ENCODE measurements at places on chromosomes 11 and 22. TPM values are rescaled to one million over a fixed set of nuclear protein-coding genes. Genes with fewer than 3 reads are reported as not detected.
A peak's percentile ranks its signal among the peaks of the same experiment; 100 is the strongest.

CLDN5 gene
- 40.4 TPM for total RNA-seq

DNA sequence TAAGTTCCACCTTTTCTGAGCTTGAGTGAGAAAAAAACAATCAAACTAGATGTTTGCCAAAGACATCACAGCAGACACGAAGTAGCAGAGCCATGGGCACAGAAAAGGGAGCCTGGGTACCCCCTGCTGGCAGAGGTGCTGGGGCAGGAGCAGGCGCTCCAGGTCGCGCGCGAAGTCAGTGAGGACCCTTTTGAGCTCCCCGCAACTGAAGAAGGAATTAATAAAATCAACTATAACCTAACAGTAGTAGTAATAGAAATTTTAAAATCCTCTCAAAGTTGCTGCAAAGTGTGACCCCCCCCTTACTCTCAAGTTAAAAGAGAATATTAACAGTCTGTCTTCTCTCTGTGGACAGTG lies 20.0 kb upstream of the PARVB start:
- no peak for DNase-seq

- DNase-seq, result no peak
Observed at GRCh38 chr11:119091178-119091577, 6.5 kb downstream of the HMBS start.

DNA sequence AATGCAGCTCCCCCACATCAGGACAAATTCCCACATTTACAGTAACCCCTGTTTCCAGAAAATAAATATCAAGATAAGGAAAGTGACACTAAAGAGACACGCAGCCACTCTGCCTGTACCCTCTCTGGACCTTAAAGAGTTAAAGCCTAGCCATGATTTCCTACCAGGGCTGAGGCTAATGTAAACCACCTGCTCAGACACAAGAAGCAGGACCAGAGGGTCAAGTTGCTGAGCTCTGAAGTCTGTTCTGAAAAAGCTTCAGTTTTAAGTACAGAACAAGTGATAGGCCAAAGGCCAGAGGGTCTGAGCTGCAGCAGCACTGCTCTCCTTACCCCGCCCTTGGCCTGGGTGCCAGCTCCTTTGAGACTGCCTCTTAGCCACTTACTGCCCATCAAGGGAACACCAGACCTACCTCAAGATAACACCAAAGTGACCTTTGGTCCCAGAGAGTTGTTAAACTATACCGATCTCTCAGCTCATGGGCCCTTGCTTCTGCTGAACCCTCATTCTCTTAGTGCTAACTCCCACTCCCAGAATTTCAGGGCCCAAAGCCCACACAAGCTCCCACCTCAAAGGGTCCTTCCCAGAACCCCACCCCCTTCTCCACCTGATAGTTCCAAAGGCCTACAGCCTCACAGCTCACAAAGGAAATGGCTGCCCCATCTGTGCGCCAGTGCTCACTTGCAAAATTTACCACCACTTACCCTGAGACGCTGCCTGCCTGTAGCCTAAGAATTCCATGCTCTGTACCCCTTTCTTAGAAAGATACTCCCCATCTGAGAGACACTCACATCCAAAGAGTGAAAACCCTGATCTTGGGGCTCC lies 40.5 kb downstream of the IL18BP start:
- no peak for DNase-seq

BATF2 gene
- 0.97 TPM for total RNA-seq

MS4A3 gene
- not detected for total RNA-seq

DNA sequence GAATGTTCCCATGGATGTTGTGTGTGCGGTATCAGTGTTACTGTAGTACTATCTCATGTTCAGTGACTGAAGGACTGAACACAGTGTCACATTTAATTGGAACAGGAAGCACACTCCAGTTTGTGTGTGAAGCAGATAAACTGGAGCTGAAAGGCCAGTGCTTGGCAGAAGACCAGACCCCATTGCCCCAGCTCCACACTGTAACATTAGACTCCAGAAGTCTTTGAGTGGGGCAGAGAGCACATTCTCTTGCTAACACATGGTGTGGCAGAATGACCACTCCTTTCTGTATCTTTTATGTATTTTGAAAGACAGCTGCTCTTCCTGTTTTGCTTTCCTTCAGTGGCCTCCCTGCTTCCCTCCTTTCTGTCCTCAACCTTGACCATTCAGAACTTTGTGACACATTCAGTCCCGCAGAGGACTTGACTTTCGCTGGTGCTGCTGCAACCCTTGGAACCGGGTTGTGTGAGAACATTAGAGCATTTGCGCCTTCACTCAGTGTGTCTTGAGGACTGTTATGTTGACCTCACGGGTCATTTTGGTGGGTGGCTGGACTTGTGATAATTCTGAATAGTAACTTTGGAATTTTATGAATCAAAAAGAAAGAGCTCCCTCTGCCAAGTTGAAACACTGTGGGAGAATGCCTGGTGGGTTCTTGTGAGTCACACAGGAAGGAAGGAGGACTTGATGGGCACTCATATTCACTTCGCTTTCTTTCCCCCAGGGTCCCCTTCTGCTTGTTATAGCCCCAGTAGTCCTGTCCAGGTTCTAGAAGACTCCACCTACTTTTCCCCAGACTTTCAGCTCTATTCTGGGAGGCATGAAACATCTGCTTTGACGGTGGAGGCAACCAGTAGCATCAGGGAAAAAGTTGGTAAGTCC lies 26.4 kb downstream of the AMOTL1 start:
- peak; percentile 93 for DNase-seq

DNA sequence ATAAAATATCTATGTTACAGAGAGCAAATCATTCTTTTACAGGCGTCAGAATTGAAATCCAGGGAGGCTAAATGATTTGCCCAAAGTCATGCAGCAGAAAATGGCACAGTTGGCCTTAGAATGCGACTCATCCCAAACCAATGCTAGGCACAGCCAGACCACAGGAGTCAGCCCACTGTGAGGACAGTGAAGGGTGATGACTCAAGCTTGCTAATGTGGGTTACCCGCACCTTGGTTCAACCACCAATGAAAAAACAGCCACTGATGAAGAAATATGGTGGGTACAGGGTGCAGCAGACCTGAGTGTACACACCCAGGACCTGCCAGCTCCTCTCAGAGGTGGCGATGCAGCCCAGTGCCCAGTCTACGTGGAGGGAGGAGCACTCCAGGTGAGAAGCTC lies 89.7 kb downstream of the ZC3H12C start:
- no peak for DNase-seq

KCNK7 gene
- total RNA-seq, result 0.39 TPM

KRTAP5-9 gene
- not detected for total RNA-seq

SLC43A1 gene
- 12.7 TPM for total RNA-seq

GRCh38 chr11:67032830-67033551 lies 10.1 kb downstream of the SYT12 start:
- DNase-seq, result no peak

DNA sequence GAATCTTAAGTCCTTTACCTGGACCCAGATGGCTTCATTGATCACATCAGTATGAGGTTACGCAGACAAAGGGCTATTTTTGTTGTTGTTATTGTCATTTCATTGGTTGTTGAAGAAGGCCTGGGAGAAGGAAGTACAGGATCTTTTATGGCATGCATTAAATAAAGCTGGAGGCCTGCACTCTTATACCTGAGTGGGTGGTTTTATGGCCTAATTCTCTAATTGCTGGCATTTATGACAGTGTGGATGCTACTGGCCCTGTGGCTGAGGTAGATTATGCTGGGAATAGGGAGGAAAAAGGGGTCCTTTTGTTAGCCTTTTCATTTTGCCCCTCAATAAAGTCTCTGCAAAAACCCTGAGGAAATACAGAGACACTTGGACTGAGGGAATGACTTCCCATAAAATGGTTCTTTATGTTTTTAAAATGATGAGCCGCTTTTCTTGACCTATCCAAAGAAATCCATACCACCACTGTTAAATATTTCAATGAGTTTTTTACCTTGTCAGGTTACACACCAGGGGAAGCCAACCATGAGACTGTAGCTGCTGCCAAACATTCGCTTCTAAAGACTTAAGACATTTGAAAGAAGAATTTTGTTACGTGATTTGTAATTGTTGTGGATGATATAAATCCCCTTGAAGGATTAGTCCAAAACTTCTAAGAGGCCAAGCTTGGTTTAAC lies 6.8 kb downstream of the KMT2A start:
- no peak for DNase-seq

DNA sequence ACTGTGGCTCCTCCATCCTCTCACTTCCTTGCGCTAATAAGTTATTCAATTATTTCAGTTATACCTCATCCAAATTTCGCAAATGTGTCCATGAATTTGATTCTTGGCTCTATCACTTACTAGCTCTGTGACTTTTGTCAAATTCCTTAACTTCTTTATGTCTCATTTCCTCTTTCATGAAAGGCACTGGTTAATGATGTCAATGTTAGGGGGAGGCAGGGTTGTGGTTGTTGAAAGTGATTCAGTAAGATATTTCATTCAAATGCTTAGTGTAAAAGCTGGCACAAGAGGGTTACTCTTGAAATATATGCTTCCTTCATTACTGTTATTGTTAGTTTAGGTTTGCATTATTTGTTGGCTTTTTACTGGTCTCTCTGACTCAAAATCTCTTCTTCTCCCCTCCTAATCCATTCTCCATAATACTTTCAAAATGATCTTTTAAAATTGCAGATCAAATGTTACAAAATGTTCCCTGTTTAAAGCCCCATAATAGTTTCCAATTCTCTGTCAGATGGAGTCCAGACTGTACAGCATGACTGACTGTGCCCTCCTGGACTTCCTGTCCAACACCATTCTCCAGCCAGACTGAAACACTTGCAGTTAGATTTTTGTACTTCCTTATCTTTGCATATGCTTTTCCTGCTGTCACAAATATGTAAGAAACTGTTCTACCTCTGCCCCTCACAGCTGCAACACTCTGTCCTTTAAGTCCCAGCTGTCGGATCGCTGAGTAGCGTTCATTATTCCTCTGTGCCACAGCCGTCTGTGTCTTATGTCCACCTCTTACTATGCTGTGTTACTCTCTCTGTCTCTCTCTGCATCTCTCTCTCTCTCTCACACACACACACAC lies 510.6 kb upstream of the RAG2 start:
- no peak for DNase-seq

- no peak for DNase-seq
Observed at GRCh38 chr11:47395223-47396048, 13.0 kb upstream of the SLC39A13 start.

GGTLC3 gene
- not detected for total RNA-seq

GRCh38 chr11:57459164-57460021 lies 935 bp upstream of the RTN4RL2 start:
- DNase-seq, result no peak

ACRV1 gene
- total RNA-seq, result not detected

GRCh38 chr11:27388869-27389268 lies 25.9 kb upstream of the CCDC34 start:
- no peak for DNase-seq

DNA sequence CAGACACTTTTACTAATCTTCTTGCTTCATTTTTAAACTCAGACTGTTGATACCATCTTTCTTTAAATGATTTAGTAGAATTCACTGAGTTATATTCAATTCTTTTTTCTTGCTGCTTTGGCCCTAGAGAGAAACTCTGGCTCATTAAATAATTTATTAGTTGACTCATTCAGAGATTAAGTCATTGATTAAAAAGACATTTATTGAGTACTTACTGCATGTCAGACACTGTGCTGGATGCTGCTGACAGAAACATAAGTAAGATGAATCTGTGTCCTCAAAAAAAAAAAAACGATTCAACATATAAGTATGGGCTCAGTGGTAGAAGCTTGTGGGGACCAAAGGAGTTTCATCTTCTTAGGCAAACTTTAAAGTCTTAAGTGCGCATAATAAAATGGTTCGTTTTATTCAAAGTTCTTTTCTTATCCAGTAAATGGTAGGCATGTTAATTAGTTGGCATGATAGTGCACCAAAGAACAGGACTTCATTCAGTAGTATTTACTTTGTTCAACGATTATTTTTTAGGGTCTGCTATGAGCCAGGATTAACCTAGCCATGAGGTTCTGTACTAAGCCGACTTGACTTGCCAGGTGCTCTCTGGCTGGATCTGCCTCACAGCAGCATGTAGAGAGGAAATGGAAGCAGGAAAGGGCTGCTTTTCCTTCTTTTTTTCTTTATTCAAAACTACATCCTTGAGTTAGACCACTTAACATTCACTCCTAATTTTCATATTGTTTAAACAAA lies 281.0 kb upstream of the CTSC start:
- DNase-seq, result no peak

OR10D3 gene
- not detected for total RNA-seq

GRCh38 chr22:50016308-50016987 lies 3.9 kb upstream of the IL17REL start:
- peak; percentile 12 for DNase-seq

DNA sequence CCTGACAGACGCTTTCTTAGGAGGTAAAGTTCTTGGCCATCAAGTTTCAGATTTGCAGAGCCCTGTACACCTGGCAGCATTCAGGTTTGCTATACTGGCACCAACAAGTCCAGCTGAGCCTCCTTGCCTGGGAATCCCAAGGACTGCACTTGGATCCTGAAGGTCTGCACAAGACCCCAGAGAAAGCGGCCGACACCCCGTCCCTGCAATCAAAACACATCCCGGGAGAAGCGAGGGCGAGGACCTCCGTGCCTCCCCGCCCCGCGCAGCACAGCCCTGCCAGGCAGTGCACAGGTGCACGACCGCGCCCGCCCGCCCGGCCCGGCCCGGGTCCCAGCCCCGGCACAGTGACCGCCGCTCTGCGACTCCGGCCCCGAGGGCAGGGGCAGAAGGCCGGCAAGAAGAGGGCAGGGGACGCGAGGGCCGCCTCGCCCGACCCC lies 559 bp downstream of the MRTFA start:
- no peak for DNase-seq

DNA sequence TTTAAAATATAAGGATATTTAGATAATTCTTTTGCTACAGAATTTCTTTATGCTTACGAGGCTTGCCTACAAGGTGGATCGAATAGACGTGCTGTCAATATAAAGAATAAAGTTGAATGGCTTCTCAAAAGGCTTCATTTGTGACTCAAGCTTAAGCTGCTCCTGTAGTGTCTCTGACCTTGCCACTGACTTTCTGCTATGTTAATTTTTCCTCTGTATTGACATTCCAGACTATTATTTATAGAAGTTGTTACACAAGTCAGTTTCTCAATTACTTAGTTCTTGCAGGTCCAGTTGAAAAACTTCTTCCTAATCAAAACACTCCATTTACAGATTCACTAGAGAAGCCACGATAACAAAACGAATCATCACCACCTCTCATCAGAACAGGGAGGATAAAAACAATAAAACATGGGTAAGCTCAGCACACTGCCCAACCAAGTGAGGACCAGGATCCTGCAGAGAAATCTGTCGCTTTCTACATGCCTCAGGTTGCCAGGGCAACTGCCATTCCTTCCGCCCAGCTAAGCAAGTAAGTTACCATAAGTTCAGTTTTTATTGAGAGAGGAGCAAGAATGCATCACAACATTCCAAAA lies 39.0 kb upstream of the CHKA start:
- no peak for DNase-seq

SMCO4 gene
- 11.1 TPM for total RNA-seq

DNA sequence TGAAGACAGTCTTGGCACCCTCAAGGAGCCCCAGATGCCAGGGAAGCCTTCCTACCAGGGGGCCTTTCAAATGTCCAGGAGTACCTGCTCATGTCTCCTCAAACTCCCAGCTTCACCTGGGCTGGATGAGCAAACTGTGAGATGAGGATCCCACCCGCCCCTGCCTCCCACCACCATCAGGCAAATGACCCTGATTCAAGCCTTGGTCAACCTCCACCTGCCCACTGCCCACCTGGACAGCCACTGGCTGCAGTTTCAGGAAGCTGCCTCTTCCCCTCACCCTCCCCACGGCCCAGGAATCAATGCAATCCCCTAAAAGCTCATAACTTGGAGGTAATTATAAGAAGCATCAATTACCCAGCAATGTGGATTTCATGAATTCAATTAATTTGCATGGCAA lies 122.7 kb downstream of the BUD13 start:
- DNase-seq, result no peak
